NCI-H2081 (cell line): ENCODE measurements at places on chromosomes 16 and 17.
A peak's percentile ranks its signal among the peaks of the same experiment; 100 is the strongest.

GRCh38 chr17:27531469-27531961 is 75.3 kb downstream of the KSR1 start:
- DNase-seq: no peak

GRCh38 chr17:66952681-66953629 is 11.6 kb upstream of the CACNG4 start:
- DNase-seq: no peak

- DNase-seq: no peak
Measured at GRCh38 chr16:16073891-16074881, 124.8 kb downstream of the ABCC1 start.

GRCh38 chr17:82193520-82194220 is 19.0 kb downstream of the CCDC57 start:
- no peak for DNase-seq

DNA sequence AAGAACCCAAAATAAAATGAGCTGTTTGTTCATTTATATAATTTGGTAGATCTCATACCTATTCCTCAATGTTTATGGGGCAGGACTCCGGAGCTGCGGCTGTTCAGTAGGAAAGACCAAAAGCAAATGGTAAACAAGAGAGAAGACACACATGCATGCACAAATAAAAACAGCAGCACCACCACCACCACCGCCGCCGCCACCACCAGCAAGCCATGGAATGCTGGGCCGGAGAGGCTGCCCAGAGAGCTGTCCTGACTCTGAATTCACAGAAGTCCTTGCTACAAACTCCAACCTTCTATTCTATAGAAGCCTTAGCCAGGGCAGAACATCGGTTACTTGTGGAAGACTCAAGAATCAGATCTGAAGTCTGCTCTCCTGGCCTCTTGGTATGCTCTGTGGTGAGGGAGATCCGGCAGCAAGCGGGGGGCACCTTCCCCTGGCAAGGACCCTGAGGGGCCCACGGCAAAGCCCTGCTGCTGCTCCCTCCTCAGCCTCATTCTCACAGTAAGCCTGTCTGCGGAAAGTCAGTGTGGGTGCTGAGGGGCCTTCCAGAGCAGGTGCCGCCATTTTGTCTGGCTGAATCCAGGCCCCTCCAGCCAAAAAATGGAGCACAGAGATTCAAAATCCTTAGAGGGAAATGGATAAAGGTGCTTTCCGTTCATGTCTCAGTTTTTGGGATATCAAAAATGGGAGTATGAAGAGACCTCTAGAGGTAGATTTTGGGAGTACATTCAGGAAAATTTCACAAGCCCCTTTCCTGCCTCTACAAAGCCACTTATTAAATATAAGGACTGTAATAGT is 6.4 kb upstream of the FOXJ1 start:
- DNase-seq: peak; percentile 55

- no peak for DNase-seq
Measured at GRCh38 chr16:56303880-56304279, 112.6 kb downstream of the GNAO1 start.

DNA sequence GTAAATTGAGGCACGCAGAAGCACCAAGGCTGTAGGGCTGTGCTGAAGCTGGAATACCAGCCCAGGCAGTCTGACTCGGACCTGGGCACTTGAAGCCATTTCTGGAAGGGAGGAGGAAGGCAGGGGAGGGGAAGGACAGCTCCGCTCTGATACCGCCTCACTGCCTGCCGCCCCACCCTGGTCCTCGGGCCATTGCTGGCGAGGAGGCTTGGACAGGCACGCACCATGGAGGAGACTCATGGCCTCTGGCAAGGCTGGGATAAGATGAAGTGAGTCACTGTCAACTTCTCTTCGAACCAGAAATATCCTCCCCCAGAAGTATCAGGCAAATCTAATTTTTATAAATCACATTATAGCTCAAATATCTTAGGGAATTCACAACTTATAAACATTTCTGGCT is 81.3 kb downstream of the SDK2 start:
- no peak for DNase-seq

GRCh38 chr16:546909-547770 is 13.1 kb upstream of the PRR35 start:
- no peak for DNase-seq

- peak; percentile 68 for DNase-seq
Measured at GRCh38 chr17:72539981-72540897, 419.4 kb downstream of the SOX9 start.

DNA sequence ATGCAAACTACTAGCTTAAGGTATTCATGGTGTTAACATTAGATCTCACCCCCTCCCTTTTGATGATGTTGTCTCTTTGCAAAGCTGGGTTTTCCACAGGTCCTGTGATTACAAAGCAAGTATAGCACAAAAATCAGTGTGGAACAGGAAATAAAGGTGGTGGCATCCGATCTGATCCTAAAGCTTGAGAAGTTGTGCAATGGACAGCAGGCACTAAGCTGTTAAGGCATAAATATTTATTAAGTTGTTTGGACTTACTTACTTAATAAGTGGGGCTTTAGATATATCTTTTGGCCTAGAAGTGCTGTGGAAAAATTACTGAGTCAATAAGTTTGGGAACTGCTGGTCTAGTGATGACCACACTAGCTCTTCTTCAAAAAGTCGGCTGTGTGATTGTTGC is 5.0 kb downstream of the GLP2R start:
- DNase-seq: no peak

- peak; percentile 53 for DNase-seq
Measured at GRCh38 chr17:41528959-41529353, 848 bp upstream of the KRT19 start.

- no peak for DNase-seq
Measured at GRCh38 chr17:49519781-49520180, 24.7 kb downstream of the NGFR start.

GRCh38 chr17:77025781-77026180 is 115.0 kb upstream of the SEC14L1 start:
- DNase-seq: no peak
